ENCODE measurements at places on chromosomes 6 and 20.

DNA sequence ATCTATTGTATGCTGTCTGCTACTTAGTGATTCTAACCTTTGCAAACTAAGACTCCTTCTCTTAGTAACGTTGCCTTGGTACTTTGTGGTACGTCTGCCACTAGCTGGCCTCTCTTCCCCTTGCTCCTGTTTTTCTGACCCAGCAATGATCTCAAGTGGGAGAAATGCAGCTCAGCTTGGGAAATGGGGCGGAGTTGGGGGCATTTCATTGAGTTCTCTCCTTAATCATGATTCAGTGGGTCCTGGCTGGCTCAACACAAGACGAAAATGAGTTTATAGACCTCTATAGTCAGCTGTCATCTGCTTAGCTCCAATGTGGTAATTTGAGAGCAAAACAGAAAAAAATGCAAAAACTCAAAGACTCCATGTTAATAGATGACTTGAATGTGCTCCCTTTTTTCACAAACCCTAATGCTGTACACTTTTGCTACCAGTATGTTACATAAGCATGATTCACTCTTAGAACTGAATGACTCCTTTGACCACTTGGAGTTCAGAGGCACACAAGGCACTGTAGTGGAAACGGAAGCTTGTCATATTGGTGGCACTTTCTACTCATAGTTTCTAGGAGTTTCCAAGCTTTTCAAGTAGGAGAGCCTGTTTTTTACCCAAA is 55.3 kb upstream of the SOX4 start:
- no peak for DNase-seq

DNA sequence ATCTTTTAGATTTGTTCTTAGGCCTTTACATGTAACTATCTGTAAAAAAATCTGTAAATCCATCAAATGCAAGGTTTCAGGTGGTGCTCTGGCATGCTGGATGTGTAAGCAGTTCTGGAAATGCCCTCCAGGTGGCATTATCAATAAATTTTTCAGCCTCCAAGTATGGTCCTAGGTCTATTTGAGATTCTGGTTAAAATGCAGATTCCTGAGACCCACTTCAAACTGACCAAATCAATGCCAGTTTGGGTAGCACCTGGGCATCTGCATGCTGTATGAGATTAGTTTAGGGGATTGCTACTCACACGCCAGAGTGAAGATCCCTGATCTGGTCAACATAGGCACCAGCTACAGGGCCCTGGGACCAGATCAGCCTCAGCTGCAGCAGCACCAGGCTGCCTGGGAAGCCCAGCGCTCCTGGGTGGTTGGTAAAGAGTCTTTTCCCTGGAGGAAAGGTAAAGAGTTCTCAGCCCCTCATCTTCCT is 507.3 kb upstream of the CITED2 start:
- no peak for DNase-seq

- DNase-seq = no peak
Measured at GRCh38 chr20:17580895-17581294, 11.0 kb downstream of the DSTN start.

- no peak for DNase-seq
Measured at GRCh38 chr20:58137651-58138265, 90.7 kb downstream of the ANKRD60 start.

- peak; percentile 98 for DNase-seq
Measured at GRCh38 chr6:30781743-30782424, 37.5 kb upstream of the IER3 start.

DNA sequence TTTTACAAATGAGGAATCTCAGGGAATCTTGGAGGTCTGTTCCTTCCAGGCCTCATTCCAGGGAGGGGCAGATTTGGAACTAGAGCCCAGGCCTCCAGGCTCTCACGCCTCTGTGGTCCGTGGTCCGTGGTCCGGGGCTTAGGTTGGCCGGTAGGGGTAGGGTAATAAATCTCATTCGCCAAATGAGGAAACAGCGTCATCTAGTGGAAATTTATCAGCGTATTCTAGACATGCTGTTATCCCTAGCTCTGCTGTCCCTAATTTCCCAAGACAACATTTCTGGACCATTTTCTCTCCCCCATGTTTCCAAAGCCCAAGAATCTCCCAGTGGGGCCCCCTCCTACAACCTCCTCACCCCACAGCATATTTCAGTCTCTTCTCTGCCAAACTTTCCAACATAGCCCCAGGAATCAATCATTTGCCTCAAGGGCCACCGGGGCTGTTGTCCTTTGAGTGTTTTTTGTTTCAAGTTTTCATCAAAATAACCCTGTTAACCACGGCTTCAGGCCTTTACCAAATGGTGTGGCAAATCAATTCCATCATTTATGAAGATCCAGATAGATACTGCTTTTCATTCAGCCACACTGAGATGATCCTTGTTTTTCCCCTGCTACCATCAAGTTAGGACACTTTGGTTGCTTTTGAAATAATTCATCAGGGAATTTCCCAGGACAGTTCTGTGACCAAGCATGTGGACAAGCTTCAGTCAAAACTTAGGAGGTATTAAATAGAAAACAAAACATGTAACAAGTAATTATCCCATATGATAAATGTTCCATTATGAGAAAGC is 126.8 kb downstream of the ALDH8A1 start:
- peak; percentile 81 for DNase-seq

Data from fibroblast of the conjunctiva (primary cell).